ENCODE measurements at places on chromosomes 16 and 17.

DNA sequence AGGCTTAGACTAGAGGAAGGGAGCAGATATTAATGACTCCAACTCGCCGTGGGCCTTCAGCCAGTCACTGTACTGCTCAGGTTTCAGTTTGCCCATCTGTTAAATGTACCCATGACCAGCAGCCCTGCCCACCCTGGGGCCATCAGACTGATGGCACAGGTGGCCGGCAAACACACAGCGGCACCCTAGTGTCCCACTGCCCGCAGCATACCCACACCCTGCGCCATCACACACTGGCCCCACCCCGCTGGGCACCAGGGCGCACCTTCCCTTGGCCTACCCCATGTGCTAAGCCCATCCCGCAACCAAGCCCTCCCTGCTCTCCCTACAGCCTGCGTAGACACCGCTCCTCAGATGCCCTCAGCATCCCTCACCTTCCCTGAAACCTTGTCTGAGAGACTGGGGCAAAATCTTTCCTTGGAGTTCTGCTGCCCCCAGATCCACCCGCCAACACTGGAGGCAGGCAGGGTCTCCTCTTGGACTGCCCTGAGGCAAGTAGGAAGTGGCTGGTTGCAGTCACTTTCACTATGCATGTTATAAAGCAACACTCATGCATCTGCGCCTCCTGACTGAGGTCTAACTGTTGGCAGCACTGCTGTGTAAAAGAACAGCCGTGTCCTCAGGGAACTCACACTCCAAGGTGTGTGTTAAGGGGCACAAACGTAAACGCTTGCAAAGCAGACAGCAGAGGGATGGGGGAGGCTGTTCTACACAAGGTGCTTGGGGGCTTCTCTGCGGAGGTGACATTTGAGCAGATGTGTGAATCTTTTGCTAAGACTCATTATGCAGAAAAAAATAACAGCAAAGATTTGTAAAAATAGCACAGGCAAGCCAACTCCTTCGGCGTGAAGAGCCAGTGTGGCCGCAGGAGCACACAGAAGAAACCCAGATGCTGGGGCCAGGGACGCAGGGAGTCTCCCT, 6.7 kb upstream of the BCAR1 start:
- no peak for DNase-seq

DNA sequence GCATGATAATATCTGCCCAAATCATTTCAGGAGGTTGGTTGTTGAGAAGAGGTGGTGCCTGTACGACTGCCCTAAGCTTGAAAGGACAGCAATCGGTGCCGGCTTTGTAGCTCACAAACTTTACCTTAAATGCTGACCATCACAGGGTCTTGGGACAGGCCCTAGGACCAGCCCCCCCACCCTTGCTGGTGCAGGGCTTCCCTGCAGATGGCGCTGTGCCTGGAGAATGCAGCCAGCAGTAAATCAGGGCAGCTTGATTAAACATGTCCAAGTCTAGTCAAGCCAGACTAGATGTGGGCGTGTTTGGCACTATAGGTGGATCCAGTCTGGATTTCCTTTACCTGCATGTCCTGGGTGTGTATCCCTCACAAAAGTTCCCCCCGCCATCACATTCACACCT, 135.5 kb upstream of the CRHR1 start:
- DNase-seq, result no peak

DNA sequence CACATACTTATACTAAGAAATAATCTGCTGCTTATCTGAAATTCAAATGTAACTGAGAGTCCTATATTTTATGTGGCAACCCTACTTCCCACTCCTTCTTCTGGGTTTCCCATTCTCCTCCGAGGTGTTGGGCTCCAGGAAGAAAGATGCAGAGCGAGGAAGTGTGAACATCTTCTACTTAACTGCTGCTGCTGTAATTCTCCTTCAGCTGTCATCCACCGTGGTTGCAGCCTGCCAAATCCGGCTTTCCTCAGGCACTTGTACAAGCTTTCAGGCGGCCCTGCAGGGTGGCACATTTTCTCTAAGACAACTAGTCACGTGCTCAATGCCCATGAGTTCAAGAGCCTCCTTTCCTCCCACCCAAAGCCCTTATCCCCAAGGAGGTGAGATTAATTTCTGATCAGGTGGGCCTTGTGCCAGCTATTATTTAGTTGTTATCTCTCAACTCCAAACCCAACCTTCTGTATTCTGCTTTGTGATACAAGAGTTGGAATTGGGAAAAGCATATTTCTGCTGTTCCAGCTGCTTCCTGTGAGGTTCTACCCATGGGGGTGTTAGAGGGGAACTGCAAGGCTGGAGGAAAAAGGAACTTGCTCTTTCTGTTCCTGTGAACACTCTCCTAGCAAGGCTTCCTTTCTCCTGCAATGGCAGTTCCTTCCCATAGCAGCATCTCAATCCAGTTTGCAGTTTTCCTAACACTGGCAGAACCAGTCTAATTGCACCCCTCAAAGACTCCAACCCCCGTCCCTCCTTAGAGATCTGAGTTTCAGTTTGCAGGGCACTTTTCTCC, 67.6 kb upstream of the RBBP6 start:
- DNase-seq, result no peak

DNA sequence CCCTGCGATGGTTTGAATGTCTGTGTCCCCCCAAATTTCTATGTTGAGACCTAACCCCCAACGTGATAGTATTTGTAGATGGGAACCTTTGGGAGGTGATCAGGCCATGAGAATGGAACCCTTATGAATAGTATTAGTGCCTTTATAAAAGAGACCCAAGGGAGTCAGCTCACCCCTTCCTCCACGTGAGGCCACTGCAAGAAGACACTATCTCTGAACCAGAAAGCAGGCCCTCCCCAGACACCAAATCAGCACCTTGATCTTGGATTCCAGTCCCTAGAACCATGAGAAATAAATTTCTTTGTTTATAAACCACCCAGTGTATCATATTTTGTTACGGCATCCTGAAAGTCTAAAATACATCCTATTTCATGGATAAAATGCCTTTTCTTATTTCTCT, 64.4 kb upstream of the LRRC37A3 start:
- DNase-seq, result no peak

DNA sequence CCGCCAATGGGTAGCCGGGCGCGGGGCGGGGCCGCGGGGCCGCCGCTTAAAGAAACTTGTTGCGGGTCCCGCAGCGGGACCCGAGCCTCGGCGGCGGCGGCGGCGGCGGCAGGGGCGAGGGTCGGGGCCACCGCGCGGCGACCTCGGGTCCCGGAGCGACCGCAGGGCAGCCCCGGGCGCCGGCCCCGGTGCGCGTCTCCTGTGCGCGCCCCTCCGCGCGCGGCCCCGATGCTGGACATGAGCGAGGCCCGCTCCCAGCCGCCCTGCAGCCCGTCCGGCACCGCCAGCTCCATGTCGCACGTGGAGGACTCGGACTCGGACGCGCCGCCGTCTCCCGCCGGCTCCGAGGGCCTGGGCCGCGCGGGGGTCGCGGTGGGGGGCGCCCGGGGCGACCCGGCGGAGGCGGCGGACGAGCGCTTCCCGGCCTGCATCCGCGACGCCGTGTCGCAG, at the start of gene SOX8:
Gene SOX8 (plus strand): TSS at position 76 of the 450 bp plus-strand sequence. CDS start 153 bp downstream, at position 229.
- DNase-seq, result no peak

DNA sequence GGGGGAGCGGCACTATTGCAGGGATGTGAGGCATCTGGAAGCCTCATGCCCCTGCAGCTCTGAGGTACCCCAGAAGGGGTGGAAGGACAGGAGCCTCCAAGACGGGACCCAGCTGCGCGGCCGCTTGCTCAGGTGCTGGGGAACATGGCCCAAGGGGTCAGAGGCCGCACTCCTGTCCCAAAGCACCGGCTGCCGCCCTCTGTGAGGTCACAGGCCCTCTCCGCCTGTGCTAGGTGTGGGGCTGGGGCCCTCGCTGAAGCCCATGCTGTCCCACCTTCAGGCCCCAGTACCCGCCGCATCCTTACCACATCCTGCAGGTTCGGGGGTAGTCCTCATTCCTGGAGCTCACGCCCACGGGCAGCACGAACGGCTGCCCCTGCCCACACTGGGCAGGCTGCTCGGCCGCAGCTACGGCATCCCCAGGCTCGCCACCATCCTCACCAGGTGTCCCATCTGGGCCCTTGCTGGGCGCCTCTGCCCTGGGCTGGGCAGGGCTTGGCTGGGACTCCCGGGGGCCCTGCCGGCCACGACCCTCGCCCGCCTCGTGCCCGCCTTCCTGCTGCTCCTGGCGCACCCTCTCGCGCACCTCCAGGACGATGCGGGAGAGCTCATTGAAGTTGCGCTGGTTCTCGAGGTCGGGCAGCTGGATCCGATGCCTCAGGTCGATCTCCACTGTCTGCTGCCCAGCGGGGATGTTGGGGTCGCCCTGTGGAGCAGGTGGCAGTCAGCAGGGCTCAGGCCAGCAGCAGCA, 16.6 kb upstream of the C16orf95 start:
- DNase-seq, result no peak

All from activated CD4-positive, alpha-beta T cell treated with anti-CD3 and anti-CD28 coated beads, Interleukin-2, amount 50 U/mL, for 48 hours (primary cell).